WTC11 (cell line): ENCODE measurements at places on chromosomes 5 and 9.
A peak's percentile ranks its signal among the peaks of the same experiment; 100 is the strongest.

DNA sequence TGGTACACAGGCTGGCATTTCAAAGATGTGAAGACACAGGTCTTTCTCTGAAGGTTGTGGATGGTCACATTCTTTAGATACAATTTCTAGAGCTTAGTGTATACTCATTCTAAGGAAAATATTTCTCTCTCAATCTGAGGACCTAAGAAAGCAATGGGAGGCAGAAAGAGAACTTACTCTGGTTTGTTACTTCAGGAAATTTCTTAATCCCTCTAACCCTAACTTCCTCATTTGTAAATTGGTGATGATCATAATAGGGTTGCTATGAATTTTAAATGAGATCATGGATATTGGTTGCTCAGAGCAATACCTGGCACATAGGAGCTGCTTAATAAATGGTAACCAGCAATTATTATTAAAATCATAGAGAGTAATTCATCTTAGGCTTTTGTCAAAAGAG is 22.1 kb downstream of the FAM170A start:
- H3K4me3 ChIP-seq: no peak overlapping the region
- no peak overlapping the region for H3K27ac ChIP-seq
- no peaks in the 10 kb centered on the region for H3K36me3 ChIP-seq
- no peaks in the 10 kb centered on the region for H3K27me3 ChIP-seq
- DNase-seq: no peak

- peaks cover 9% of the 10 kb centered on the region for H3K36me3 ChIP-seq
- H3K27ac ChIP-seq: no peak overlapping the region
- H3K4me3 ChIP-seq: no peak overlapping the region
- peaks cover 3% of the 10 kb centered on the region for H3K27me3 ChIP-seq
- DNase-seq: peak; percentile 43
These were observed 32.7 kb upstream of the SPARC start for GRCh38 chr5:151719228-151720000.

DNA sequence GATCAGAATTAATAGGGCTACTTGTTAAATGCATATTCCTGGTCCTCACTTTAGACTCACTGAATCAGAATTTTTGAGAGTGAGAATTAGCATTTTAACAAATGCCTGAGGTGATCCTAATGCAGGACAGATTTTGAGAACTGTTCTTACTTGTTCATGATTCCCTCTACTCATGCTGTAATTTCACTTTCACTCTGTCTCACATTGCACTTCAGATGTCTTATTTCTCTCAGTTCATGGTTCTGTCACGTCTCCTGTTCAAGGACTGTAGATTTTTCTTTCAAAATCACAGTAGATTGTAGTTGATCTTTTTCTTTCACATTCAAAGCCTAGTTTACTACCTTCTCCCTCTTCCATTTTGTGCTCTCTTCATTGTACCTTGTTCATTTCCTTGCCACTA is 54.3 kb downstream of the ADGRV1 start:
- peaks cover 32% of the 10 kb centered on the region for H3K4me1 ChIP-seq
- DNase-seq: no peak
- peaks cover 4% of the 10 kb centered on the region for H3K36me3 ChIP-seq
- H3K27me3 ChIP-seq: no peaks in the 10 kb centered on the region

DNA sequence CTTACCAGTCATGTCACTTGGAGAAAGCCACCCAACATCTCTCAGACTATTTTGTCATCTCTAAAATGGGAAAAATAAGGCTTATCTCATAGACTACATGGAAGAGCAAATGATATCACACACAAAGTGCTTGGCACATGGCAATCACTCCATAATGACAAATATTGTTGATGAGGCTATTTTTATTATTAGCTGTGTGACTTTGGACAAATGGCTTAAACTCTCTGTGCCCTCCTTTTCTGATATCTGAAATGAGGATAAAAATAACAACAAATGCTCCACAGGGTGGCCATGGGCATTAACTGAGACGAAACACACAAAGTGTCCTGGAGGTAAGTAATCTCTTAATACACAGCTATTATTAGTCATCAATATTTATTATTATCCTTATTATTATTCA is 125.5 kb upstream of the HAND1 start:
- no peak overlapping the region for H3K4me3 ChIP-seq
- H3K27ac ChIP-seq: no peak overlapping the region
- H3K4me1 ChIP-seq: peaks cover 19% of the 10 kb centered on the region
- no peaks in the 10 kb centered on the region for H3K36me3 ChIP-seq
- DNase-seq: no peak
- H3K27me3 ChIP-seq: peaks cover 39% of the 10 kb centered on the region

GRCh38 chr5:111752426-111752965 is 4.5 kb downstream of the NREP start:
- no peaks in the 10 kb centered on the region for H3K27me3 ChIP-seq
- H3K27ac ChIP-seq: peak overlapping the region; percentile 50; the same call in 1 of the 2 replicates
- peak overlapping the region; percentile 38 for H3K4me3 ChIP-seq
- H3K4me1 ChIP-seq: peaks cover 54% of the 10 kb centered on the region

- H3K27me3 ChIP-seq: no peaks in the 10 kb centered on the region
- H3K36me3 ChIP-seq: no peaks in the 10 kb centered on the region
- no peak overlapping the region for H3K27ac ChIP-seq
These were observed 57.1 kb downstream of the TSPAN17 start for GRCh38 chr5:176704355-176704754.

GRCh38 chr9:130933114-130934046 is 5.7 kb downstream of the FIBCD1 start:
- DNase-seq: no peak
- H3K4me1 ChIP-seq: peaks cover 51% of the 10 kb centered on the region
- peaks cover 17% of the 10 kb centered on the region for H3K27me3 ChIP-seq
- H3K36me3 ChIP-seq: no peaks in the 10 kb centered on the region

GRCh38 chr9:29826421-29826820 is 2253.1 kb upstream of the C9orf72 start:
- DNase-seq: no peak
- no peak overlapping the region for H3K4me3 ChIP-seq
- H3K27ac ChIP-seq: no peak overlapping the region
- no peaks in the 10 kb centered on the region for H3K27me3 ChIP-seq
- no peaks in the 10 kb centered on the region for H3K4me1 ChIP-seq

DNA sequence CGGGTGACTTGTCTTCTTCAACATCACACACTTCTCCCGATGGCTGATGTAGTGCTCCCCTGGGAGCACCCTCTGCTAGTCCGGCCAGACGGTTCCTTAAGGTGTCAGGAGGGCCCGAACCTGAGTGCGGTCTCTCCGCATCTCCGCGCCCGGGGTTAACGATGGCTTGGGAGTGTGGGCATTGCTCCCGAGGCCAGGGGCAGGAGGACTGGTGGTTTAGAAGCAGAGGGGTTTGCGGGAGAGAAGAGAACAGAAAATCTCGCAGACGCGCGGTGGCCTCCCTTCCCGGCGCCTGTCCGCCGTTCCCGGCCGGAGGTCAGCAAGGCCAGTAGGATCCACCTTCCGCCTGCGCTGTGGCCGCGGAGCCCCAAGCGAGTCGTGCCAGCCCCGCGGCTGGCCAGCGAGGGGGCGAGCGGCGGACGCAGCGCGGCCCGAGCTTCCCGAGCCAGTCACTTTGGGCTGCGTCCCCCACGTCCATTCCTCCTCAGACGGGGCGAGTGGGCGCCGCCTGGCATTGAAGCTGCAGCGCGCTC is 700 bp downstream of the CDO1 start:
- peak overlapping the region; percentile 95 for H3K4me3 ChIP-seq
- H3K27ac ChIP-seq: no peak overlapping the region
- H3K4me1 ChIP-seq: peaks cover 25% of the 10 kb centered on the region
- H3K36me3 ChIP-seq: peaks cover 2% of the 10 kb centered on the region; the same call in 1 of the 2 replicates
- peak; percentile 39 for DNase-seq

GRCh38 chr9:12272471-12273120 is 420.6 kb upstream of the TYRP1 start:
- no peak overlapping the region for H3K27ac ChIP-seq
- H3K4me1 ChIP-seq: peaks cover 8% of the 10 kb centered on the region
- no peaks in the 10 kb centered on the region for H3K27me3 ChIP-seq
- H3K4me3 ChIP-seq: no peak overlapping the region

DNA sequence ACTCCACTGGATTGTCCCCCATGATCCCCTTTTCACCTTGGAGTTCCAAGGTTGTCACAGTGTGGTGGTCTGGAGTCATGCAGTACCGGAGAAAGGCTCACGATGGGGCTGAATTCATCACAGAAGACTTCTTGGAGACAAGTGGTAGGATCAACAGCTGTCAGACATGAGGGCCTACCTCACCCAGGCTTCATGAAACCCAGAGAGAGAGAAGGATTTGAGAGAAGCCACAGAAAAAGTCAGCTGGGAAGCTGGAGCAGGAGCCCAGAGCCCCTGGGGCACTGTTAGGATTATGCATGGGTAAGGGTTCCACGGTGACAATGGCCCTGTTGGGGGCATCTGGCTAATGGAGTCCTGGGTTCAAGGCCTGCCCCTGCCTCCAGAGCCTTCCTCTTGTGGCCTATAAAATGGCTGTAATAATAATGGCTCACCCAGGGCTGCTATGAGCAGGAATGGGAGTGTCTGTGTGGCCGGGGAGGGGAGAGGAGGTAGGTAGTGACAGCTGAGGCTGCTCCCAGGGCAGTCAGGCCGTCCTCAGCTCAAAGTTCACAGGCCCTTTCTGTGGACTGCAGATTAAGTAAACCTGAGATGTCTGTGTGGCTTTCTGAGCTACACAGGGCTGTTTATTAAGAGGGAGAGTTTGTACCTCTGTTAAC is 910 bp downstream of the TRIM14 start:
- H3K4me3 ChIP-seq: peak overlapping the region; percentile 66
- peaks cover 20% of the 10 kb centered on the region for H3K27me3 ChIP-seq
- peaks cover 19% of the 10 kb centered on the region for H3K4me1 ChIP-seq
- DNase-seq: no peak
- no peak overlapping the region for H3K27ac ChIP-seq
- no peaks in the 10 kb centered on the region; the same call in 1 of the 2 replicates for H3K36me3 ChIP-seq
